ENCODE measurements at places on chromosomes 1 and 21. TPM values are rescaled to one million over a fixed set of nuclear protein-coding genes. Genes with fewer than 3 reads are reported as not detected.

OPTC gene
- not detected for total RNA-seq

CD1E gene
- not detected for total RNA-seq

SPRR2A gene
- not detected for total RNA-seq

STUM gene
- 0.54 TPM for total RNA-seq

SPRR2G gene
- not detected for total RNA-seq

DNA sequence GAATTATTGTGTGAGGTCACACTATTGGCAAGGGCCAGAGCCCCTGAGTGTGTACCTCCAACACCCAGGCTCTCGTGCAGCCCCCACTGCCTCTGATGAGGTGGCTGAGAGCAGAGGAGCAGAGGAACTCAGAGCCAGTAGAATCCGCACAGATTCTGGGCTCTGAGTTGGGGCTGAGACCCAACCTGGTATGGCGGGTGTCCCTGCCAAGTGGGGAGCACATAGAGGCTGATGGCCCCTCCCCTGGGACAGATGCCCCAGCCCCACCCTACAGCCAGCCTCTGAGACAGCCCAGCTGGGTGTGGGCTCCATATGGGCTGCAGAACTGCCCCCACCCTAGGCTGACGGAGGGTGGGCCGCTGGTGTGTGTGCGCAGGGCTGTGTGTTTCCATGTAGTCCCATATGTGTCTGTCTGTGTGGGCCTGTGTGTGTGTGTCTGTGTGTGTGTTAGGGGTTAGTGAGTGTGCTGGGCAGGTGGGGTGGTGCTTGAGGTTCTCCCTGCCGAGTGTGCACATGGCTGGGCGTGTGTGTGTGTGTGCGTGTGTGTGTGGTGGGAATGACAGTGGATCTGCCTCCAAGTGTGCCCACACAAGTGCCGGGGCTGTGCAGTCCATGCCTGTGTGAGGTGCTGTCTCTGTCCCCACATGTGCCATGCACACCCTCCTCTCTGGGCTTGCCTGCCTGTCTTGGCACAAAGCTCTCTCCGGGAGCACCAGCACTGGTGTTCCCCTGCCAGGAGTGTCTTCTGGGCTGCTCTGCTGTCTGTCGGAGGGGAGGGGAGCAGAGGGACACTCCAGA, 24.4 kb downstream of the FOXO6 start:
- peaks cover 47% of the 10 kb centered on the region for H3K4me1 ChIP-seq
- no peak overlapping the region for H3K4me3 ChIP-seq
- DNase-seq: no peak
- H3K27ac ChIP-seq: no peak overlapping the region

DNA sequence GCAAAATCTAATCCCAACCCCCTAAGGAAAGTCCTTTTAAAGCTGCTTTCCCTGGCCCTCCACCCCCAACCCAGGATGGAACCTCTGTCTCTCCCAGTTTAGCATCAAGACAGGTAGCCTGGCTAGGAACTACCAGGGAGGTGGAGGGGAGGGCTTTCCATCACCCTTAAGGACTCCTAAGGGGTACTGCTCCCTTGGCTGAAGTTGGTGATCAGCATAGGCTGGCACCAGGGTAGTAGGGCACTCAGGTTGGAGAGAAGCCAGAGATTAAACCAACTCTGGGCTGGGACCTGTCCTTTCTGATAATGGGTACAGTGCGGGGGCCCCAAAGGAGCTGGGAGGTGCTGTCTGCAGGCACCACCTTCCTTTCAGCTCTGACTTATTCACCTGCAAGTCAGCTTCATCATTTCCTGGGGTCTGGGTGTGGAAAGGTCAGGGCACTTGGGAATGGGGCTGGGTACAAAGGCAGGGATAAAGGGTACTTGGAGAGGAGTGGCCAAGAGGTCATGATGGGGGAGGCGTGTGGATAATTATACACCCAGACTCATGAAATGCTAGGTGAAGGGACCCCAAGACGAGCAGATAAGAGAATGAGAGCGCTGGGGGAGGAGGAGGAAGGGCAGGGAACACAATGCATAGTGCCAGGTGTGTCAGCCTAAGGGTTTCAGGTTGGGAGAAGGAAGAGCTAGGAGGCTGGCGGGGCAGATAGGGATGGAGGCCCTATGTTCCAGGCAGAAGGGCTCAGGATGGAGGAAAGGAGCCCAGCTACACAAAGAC, 1.2 kb downstream of the ARHGEF2 start:
- H3K27ac ChIP-seq: peak overlapping the region; percentile 95
- peak overlapping the region; percentile 95 for H3K4me3 ChIP-seq
- H3K27me3 ChIP-seq: no peaks in the 10 kb centered on the region
- peaks cover 7% of the 10 kb centered on the region for H3K36me3 ChIP-seq
- no peak for DNase-seq

DNA sequence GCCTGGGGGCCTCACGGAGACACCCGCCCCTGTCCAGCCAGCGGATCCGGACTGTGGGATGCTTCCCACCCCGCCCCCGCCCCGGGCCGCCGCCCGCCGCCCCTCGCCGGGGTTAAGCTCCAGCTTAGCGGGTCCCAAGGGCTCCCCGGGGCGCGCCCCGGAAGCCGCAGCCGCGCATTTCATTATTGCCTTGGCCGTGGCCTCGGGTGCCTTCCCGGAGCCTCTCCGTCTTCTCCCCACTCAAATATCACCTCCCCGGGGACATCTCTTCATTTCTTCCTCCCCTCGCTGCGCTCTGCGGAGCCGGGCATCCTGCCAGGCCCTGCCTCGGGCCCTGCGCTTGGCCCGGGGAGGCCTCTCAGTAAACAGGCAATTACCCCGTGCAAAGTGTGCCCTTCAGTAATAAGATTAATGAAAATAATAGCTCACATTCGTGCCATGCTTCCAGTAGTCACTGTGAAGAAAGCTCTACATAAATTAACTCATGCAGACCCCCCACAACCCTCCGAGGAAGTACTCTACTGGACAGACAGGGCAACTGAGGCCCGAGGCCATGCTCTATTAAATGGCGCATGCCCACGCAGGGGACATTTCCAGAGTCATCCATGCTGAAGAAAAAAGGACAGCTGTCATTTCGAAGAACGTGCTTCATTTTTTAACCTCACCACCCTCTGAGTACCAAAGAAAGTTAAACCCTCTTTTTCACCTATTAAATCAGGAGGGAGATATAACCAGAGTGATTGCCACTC, 49.9 kb upstream of the LAPTM5 start:
- peaks cover 38% of the 10 kb centered on the region for H3K4me1 ChIP-seq
- H3K27ac ChIP-seq: no peak overlapping the region
- H3K4me3 ChIP-seq: no peak overlapping the region
- DNase-seq: peak; percentile 95
- H3K36me3 ChIP-seq: no peaks in the 10 kb centered on the region

GRCh38 chr1:11470912-11471311, 8.0 kb upstream of the DISP3 start:
- peaks cover 50% of the 10 kb centered on the region for H3K27me3 ChIP-seq
- DNase-seq: no peak
- H3K4me1 ChIP-seq: no peaks in the 10 kb centered on the region
- no peak overlapping the region for H3K27ac ChIP-seq
- no peaks in the 10 kb centered on the region for H3K36me3 ChIP-seq

GRCh38 chr1:55402142-55402541, 187.0 kb upstream of the USP24 start:
- no peak overlapping the region for H3K27ac ChIP-seq
- no peaks in the 10 kb centered on the region for H3K36me3 ChIP-seq
- H3K4me1 ChIP-seq: no peaks in the 10 kb centered on the region

GRCh38 chr1:236754525-236755210, 40.4 kb upstream of the MTR start:
- H3K27me3 ChIP-seq: no peaks in the 10 kb centered on the region
- no peaks in the 10 kb centered on the region for H3K4me1 ChIP-seq
- no peak for DNase-seq
- H3K4me3 ChIP-seq: no peak overlapping the region
- peaks cover 62% of the 10 kb centered on the region for H3K36me3 ChIP-seq

DNA sequence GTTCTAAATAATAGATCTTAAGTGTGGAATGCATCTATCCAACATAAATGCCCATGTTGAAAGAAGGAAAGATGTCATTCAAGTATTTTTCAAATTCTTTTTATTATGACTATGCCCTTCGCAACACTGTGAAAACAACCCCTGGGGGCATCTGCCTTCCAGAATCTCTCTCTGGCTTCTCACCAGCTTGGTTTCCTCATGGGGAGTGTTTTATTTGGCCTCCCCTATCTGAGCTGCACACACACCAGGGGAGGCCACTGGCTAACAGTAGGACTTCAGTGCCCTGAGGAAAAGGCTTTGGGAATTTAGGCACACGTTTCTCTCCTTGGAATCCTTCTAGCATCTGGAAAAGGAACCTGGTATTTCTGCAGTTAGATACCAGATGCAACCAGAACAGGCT, 130.6 kb downstream of the EDEM3 start:
- peak; percentile 21 for DNase-seq
- peaks cover 16% of the 10 kb centered on the region for H3K4me1 ChIP-seq
- no peaks in the 10 kb centered on the region for H3K36me3 ChIP-seq
- no peak overlapping the region for H3K27ac ChIP-seq

GRCh38 chr1:82366689-82367088, 566.0 kb downstream of the ADGRL2 start:
- no peak for DNase-seq
- no peak overlapping the region for H3K27ac ChIP-seq
- H3K36me3 ChIP-seq: no peaks in the 10 kb centered on the region
- no peak overlapping the region for H3K4me3 ChIP-seq
- no peaks in the 10 kb centered on the region for H3K27me3 ChIP-seq

DNA sequence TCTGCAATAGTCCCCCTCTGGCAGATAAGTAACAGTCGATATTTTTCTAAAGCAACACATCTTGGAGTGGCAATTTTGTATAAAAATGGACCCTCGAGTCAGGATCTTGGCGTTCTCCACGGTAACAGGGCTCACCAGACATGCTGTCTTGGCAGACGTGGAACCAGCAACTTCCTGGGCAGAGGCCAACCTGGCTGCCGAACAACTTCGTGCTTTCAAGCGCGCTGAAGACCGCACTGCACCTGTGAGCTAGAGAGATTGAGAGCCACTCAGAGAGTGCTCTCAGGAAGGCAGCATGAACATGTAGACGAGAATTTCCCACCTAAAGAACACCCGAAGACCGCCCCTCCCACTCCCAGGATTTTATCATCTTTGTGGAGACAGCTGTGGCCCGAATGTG, 7.3 kb downstream of the C1orf174 start:
- H3K4me3 ChIP-seq: no peak overlapping the region
- peaks cover 40% of the 10 kb centered on the region for H3K36me3 ChIP-seq
- no peak overlapping the region for H3K27ac ChIP-seq

DNA sequence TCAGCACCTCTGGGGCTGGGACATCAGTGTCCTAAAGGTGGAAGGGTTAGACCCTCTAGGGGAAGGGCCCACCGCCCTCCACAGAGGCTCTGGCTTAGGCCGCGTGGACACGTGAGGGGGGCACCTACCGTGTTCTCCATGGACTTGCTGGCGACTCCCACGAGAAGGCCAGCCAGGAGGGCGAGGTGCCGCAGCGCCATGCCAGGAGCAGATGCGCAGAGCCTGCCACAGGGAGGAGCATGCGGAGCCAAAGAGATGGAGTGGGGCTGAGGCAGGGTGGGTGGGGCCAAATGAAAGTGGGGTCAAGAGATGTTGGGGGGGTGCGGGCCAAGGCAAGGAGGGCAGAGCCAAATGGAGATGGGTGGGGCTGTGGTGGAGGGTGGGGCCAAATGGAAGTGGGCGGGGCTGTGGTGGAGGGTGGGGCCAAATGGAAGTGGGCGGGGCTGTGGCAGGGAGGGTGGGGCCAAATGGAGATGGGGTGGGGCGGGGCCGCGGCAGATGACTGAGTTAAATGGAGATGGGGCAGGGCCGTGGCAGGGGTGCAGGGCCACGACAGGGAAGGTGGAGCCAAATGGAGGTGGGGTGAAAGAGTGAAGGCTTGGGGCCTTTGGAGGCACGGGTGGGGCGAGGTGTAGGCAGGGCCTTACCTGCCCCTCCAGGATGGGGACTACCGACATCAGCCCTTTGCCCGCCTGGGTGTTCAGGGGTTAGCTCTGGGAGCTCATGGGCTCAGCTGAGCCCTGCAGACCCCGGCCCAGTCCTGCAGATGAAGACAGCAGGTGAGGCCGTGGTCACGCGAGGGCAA, 17.4 kb upstream of the RNF223 start:
- no peak overlapping the region for H3K4me3 ChIP-seq
- no peaks in the 10 kb centered on the region for H3K27me3 ChIP-seq

DNA sequence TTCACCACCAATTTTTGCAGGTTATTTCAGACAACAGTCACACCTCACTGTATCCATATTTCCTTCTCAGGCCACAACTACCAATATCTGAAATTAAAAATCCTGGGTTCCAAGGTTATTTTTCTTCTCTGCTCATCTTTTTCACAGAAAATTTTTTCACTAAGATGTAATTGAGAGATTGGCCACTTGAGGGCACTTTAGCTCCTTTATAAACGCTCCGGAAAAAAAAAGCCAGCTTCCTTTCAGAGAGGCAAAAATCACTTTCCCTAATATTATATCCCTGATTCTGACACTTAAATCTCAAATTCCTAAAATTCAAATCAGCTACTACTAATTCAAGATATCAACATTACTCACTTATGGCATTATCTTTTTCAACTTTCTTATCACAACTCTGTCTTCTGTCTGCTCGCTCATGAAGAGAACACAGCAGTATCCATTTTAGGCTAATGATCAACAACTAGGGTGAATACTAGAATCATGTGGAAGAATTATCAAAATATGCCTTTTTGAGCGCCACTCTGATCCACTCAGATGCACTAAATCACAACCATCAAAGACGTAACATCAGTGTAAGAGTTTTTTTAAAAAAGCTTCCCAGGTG, 101.4 kb upstream of the RGS1 start:
- no peaks in the 10 kb centered on the region for H3K27me3 ChIP-seq
- no peaks in the 10 kb centered on the region for H3K36me3 ChIP-seq
- DNase-seq: peak; percentile 72
